ENCODE measurements at places on chromosomes 2 and 18. TPM values are rescaled to one million over a fixed set of nuclear protein-coding genes. Genes with fewer than 3 reads are reported as not detected.

DNA sequence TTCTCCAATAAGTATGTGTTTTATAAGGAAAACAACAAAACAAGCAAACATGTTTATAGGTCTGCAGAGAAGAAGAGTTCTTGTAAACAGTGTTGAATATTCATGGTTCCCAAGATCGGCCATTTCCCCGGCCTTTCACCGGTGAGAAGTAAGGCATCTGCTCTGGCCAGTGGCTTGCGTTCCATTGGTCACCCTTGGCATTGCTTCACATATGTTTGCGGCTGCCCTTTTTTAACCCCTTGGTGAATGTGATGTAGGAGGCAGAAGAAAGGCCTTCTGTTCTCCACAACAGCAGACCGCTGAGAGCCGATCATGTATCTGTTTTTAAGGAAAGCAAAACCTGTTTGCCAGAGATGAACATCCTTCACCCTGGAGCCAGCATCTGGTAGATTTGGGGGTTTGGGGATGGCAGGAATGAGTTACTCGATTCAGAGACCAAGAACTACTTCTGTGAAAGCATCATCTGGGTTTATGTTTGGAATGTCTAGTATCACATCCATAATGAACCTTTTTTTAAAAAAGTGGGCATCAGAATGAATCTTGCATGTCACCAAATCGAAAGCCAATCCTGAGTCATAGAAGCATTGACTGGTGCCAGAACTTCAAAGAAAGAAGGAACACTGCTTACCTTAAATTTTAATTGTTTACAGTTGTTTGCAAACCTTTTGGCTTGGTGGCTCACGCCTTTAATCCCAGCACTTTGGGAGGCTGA is 112.3 kb downstream of the AGAP1 start:
- peak; percentile 86 for DNase-seq
- H3K27ac ChIP-seq = peak overlapping the region; percentile 94
- peaks cover 36% of the 10 kb centered on the region for H3K4me1 ChIP-seq
- H3K27me3 ChIP-seq = no peaks in the 10 kb centered on the region
- H3K36me3 ChIP-seq = no peaks in the 10 kb centered on the region

GRCh38 chr2:27583390-27583915 is 611 bp downstream of the ZNF512 start:
- H3K36me3 ChIP-seq = no peaks in the 10 kb centered on the region
- peak overlapping the region; percentile 99 for H3K4me3 ChIP-seq
- peak; percentile 50 for DNase-seq
- H3K27me3 ChIP-seq = no peaks in the 10 kb centered on the region

DNA sequence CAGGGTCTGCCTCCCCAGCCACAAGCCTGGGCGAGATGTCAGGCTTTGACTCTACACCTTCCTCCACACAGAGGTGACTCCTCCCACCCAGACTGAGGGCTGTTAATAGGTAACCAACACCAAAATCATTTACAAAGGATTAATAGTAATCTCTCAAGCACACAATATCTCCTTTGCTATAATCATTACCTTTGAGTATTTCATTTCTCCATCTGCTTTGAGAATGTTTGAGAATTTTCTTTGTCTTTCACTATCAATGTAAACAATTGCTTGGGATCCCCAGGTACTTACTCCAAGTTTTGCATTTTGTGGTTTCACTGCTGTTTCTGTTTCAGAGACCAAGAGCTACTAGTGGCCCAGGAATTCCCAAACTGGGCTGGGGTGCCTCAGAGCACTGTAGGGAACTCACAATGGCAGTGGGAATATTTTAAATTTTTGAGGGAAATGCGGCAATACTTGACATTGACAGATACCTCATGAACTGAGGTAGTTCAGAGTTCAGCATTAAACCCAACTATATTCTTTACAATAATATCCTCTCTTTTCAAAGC is 166.4 kb upstream of the MGAT5 start:
- no peak overlapping the region for H3K4me3 ChIP-seq
- no peaks in the 10 kb centered on the region for H3K4me1 ChIP-seq
- peaks cover 3% of the 10 kb centered on the region for H3K27me3 ChIP-seq
- H3K27ac ChIP-seq = no peak overlapping the region
- H3K36me3 ChIP-seq = no peaks in the 10 kb centered on the region

- peaks cover 7% of the 10 kb centered on the region for H3K27me3 ChIP-seq
- no peak for DNase-seq
- H3K36me3 ChIP-seq = no peaks in the 10 kb centered on the region
- H3K27ac ChIP-seq = no peak overlapping the region
Observed at GRCh38 chr18:74073957-74074667, 73.5 kb downstream of the FBXO15 start.

GRCh38 chr2:75646090-75646582 is 447 bp upstream of the MRPL19 start:
- H3K4me3 ChIP-seq = peak overlapping the region; percentile 91
- H3K27me3 ChIP-seq = no peaks in the 10 kb centered on the region
- H3K4me1 ChIP-seq = peaks cover 8% of the 10 kb centered on the region

GRCh38 chr2:99900556-99900955 is 241.8 kb downstream of the AFF3 start:
- no peaks in the 10 kb centered on the region for H3K4me1 ChIP-seq
- H3K27me3 ChIP-seq = no peaks in the 10 kb centered on the region
- no peak overlapping the region for H3K4me3 ChIP-seq
- H3K36me3 ChIP-seq = no peaks in the 10 kb centered on the region

DNA sequence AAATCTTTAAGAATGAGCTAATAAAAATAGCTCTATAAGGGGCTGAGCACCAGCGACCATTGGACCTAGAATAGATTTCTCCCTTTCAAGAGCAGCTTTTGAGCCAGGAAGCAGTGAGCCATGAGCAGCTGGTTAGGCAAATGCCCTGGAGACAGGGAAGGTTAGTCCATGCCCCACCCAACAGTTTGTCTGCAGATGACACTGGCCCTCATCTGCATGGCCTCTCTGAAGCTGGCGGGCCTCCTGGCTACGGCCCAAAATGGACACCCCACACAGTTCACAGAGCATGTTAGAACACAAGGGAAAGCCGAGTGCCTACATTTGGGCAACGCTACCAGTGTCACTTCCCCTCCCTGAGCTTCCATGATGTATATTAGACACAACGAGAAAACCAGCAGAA is 201.1 kb downstream of the MGAT5 start:
- no peaks in the 10 kb centered on the region for H3K27me3 ChIP-seq
- no peaks in the 10 kb centered on the region for H3K36me3 ChIP-seq
- H3K27ac ChIP-seq = no peak overlapping the region
- H3K4me1 ChIP-seq = no peaks in the 10 kb centered on the region

- no peak overlapping the region for H3K27ac ChIP-seq
- no peaks in the 10 kb centered on the region for H3K27me3 ChIP-seq
- H3K36me3 ChIP-seq = no peaks in the 10 kb centered on the region
- no peak for DNase-seq
- no peak overlapping the region for H3K4me3 ChIP-seq
- H3K4me1 ChIP-seq = no peaks in the 10 kb centered on the region
Observed at GRCh38 chr2:18662689-18663088, 73.3 kb upstream of the NT5C1B start.

AP1S3 gene
- 1.8 TPM for total RNA-seq

POU3F3 gene
- total RNA-seq = not detected

IL37 gene
- total RNA-seq = not detected

C1GALT1C1L gene
- not detected for total RNA-seq

IL36B gene
- total RNA-seq = not detected

ANO7 gene
- total RNA-seq = 0.38 TPM

All from GM23248 (cell line).